Hematopoietic multipotent progenitor cell (in vitro differentiated cells): ENCODE measurements at places on chromosomes 5 and 9.

GRCh38 chr9:134291452-134291881 is 34.8 kb upstream of the RXRA start:
- DNase-seq, result no peak

GRCh38 chr5:122312591-122313406 is 762 bp downstream of the SNCAIP start:
- peak; percentile 5 for DNase-seq

- DNase-seq, result no peak
These were observed 35.6 kb downstream of the RASEF start for GRCh38 chr9:83027153-83027891.

DNA sequence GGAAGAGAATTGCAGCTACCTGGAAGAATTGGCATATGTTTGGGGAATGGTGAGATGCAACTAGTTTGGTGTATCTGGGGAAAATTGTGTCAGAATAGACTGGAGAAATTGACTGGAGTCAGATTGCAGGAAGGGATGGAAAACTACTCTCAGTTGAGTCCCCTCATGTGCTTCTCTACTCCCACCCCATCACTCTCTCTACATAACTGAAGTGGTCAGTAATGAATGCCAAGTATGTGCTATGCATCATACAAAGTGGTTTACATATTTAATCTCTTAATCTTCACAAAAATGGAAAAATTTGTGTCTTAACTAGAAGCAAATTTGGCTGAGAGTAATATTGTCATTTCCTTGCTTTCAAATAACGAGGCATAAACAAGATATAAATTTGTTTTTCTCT is 146.4 kb upstream of the TNC start:
- no peak for DNase-seq

GRCh38 chr5:135874461-135874860 is 21.2 kb downstream of the IL9 start:
- no peak for DNase-seq

GRCh38 chr9:8677741-8678140 is 878.2 kb upstream of the DMAC1 start:
- DNase-seq, result no peak

- no peak for DNase-seq
These were observed 60.1 kb downstream of the PDE4D start for GRCh38 chr5:59833448-59833847.

DNA sequence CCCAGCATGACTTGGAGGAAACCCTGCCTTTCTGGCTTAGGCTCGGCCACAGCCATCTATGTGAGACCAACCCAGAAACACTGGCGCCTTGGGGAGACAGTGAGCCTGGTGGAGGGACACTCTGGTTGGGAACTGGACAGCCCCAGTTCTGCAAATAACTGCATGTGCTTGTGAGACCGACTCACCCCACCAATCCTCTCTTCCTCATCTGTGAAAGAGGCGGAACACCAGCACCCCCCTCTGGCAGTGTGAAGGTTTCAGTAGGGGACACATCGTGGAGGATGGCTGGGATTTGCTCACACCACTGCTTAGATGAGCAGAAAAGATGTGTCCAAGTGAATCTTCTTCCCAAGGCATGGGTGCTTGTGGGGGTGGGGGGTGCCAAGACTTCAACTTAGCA is 43.4 kb upstream of the N4BP3 start:
- peak; percentile 62 for DNase-seq
